ENCODE measurements at places on chromosomes 1 and 21. TPM values are rescaled to one million over a fixed set of nuclear protein-coding genes. Genes with fewer than 3 reads are reported as not detected.

Gene PAQR7
- total RNA-seq, result 12.3 TPM

Gene CRP
- total RNA-seq, result not detected

Gene SYT6
- not detected for total RNA-seq

Gene S100A7A
- not detected for total RNA-seq

Gene CDCA8
- 0.26 TPM for total RNA-seq

Gene RPE65
- not detected for total RNA-seq

Gene ANGPTL3
- total RNA-seq, result not detected

Gene LAMC1
- total RNA-seq, result 655 TPM

Gene AVPR1B
- total RNA-seq, result not detected

Gene NPPA
- total RNA-seq, result not detected

Gene HES2
- total RNA-seq, result 0.09 TPM

Gene TRPM2
- total RNA-seq, result under 0.01 TPM

Gene SLC6A17
- total RNA-seq, result 0.09 TPM

Gene S100A7
- not detected for total RNA-seq

Gene ACTL8
- total RNA-seq, result 0.16 TPM

Gene FAM167B
- total RNA-seq, result 0.47 TPM

Gene CD101
- 0.60 TPM for total RNA-seq

Gene RNU1-2
- 10,807 TPM for total RNA-seq

Gene OR2G6
- not detected for total RNA-seq

Gene SPRR1A
- total RNA-seq, result not detected

Gene CYP4X1
- total RNA-seq, result not detected

Gene OR6P1
- total RNA-seq, result not detected

Gene S100A2
- 3.8 TPM for total RNA-seq

Gene TPRG1L
- 25.8 TPM for total RNA-seq

Gene ACOT11
- 4.0 TPM for total RNA-seq

Gene ZNF593OS
- total RNA-seq, result not detected

Data from bronchial smooth muscle cell (primary cell).